ENCODE measurements at places on chromosomes 16 and 17.

GRCh38 chr16:72182976-72183375 lies 11.0 kb upstream of the PMFBP1 start:
- no peak for DNase-seq

DNA sequence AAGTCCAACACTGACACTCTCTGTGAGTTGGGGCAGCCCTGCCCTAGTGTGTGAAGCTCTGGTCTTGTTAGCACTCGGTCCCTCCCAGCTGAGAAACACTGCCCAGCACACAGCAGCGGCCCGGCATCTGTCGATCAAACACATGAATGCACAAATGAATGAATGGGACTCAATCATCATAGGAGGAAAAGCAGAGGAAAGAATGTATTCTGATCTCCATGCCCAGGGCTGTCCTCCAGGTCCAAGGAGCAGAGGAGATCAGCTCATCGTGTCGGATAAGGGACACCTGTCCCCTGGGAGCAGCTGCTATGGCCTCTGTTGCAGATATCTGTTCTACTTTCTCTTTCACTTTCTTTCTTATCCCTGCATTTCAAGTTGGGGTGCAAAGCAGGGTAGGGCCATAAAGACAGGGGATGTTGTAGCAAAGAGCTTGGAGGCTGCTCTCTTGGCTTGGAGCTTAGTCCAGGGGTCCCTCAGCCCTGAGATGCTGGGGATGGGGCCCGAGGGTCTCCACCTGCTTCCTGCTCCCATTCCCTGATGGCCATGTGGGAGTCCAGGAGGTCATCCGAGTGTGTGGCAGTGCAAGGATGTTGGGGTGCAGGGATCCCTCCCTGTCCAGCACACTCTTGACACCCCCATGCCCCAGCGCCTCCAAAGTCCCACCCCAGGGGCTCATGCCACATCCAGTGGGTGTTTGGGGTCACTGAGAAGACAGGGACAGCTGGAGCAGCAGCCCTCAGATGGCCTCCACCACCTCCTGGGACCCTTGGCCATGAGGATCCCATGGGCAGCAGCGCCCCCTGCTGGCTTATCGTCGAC lies 88.2 kb downstream of the IRF8 start:
- DNase-seq: no peak

GRCh38 chr16:66656547-66656946 lies 40.0 kb downstream of the CMTM4 start:
- no peak for DNase-seq

DNA sequence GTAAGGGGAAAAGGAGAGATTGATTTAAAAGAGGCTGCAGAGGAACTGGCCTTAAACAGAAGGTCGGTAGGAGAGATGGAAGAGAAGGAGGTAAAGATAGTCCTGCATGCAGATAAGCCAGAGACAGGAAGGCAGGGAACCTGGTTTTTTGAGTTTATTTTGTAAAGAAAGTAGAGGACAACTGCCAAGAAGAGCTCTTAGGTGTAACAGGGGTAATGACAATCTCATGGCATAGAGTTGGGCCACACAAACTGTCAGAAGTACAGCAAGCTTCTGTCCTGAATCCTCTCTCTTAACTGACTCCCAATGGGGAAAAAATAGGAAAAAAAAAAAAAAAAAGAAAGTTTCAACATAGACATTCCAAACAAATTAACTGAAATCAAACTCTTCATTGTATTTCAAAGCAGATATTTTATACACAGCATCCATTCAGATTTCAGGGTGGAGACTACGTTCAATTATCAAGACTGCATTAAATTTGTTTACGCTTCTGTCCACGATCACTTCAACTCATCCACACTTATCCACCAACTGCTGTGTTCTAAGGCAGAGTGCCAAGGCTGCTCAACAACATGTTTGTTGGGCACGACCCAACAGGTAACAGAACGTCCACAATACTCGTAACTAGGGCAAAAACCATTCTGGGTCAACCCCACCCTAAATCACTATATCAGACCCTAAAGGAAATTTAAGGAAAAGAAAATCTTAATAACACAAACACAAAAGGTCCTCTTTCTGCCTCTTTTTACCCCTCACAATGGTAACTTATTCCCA lies 34.9 kb downstream of the USP31 start:
- no peak for DNase-seq

Measured in activated CD4-positive, CD25-positive, alpha-beta regulatory T cell treated with anti-CD3 and anti-CD28 coated beads, Interleukin-2, amount 50 U/mL, for 16 hours (primary cell).